ENCODE measurements at places on chromosomes 4 and X.

- DNase-seq, result no peak
Measured at GRCh38 chrX:22577181-22577580, 304.5 kb downstream of the CBLL2 start.

- DNase-seq, result no peak
Measured at GRCh38 chrX:15674514-15674840, 9.9 kb upstream of the CLTRN start.

- no peak for DNase-seq
Measured at GRCh38 chr4:157421365-157421764, 200.8 kb downstream of the GRIA2 start.

DNA sequence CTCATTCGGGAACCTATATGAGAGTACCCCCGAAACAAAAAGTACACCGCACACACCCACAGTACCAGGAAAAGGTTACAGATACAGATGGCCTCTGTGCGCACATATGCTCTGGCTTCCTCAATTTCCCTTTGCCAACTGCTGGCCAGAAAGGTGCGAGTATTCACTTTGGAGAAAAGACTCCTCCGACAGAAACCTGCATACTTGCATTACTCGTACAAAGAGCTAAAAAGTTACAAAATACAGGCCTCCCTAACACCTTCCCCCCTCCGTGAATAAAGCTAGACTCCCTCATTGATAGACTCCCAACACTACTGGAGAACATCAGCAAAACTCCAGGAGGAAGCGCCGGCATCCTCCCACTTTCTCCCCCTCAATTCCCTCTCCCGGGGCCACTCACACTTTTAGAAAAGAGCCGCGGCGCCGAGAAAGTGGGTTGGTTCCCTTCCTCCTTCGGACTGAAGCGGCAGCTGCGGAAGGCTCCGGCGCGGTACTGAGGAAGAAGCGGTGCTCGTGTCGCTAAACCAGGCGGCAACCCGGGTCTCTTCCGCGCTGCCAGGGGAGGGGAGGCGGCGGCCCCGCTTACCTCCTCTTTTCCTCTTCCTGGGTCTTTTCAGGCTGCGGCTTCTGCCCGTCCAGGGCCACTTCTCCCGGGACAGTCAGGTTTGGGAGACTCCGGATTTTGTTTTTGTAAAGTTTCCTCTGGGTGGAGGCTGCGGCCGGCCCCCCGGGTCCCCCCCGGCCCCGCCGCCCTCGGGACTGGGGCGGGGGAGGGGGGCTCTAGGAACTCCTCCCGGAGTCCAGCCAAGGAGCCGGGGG, 1.1 kb downstream of the FBXW7 start:
- DNase-seq, result no peak

GRCh38 chr4:183905593-183906488, 734 bp downstream of the STOX2 start:
- no peak for DNase-seq

GRCh38 chrX:20529301-20529700, 262.6 kb upstream of the RPS6KA3 start:
- DNase-seq, result no peak

DNA sequence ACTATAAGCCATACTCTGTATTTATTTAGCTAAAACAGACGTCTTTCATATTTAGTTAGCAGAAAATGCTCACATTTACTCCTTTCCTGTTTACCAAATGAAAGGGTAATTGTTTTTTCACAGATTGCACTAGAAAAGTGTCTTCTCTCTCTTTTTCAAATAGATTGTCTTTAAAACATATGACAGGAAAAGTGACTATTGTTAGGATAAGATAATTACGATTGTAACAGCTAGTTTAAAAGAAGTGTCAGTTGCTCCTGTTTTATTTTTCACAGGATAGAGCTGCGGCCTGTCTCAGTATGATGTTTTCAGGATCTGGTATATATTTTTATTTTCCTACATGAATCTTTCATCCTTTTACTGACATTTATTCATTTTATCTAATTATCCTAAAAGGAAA, 353.5 kb downstream of the FBXO8 start:
- no peak for DNase-seq

GRCh38 chr4:37715889-37716402, 29.8 kb upstream of the RELL1 start:
- DNase-seq, result no peak

GRCh38 chr4:13766761-13767540, 139.4 kb upstream of the BOD1L1 start:
- DNase-seq, result no peak

GRCh38 chrX:131393426-131393825, 104.3 kb upstream of the IGSF1 start:
- DNase-seq, result no peak

DNA sequence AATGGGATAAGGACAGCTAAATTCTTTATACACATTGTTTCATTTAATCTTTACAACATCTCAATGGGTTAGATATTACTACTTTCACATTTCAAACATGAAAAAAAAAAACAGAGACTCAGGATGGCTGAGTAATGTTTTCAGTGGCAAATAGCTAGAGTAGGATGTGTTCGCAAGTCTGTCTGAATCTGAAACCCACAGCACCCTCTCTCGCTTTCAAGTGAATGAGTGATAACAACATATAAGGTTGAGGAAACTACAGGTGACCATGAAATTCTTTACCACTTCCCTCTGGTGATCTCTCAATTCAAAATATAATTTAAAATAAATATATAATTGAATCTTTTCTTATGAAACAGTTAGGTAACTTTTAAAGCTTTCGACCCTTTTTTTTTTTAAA, 162.6 kb downstream of the PRR32 start:
- DNase-seq, result no peak

DNA sequence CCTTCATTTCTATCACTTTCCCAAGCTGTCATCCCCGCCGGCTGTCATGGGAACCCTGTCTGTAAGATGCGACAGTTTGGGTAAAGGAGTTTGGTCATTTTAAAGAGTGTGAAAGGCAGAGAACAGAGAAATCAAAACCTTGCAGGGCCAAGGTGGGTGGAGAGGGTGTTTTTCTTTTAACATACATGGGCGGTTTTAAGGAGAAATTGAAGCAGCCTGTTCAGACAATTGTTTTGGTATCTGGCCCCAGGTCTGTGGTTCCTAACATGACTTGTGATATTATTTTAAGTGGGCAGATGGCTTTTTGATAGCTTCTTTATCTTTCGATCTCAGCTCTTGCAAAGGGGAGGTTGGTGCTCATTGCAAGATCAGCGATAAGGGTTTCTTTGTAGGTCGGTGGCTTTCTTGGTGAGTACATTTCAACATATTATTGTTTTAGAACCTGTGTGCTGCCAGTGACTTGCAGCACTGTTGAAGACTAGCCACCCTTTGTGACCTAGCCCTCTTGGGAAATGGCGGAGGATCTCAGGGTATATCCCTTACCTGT, 3.7 kb downstream of the PPP1R3F start:
- DNase-seq, result no peak

GRCh38 chr4:38308728-38309311, 348.6 kb downstream of the PTTG2 start:
- DNase-seq, result no peak

- DNase-seq, result peak; percentile 19
Measured at GRCh38 chr4:44760142-44760898, 34.0 kb upstream of the GNPDA2 start.

- DNase-seq, result no peak
Measured at GRCh38 chr4:77903186-77903585, 40.6 kb downstream of the MRPL1 start.

DNA sequence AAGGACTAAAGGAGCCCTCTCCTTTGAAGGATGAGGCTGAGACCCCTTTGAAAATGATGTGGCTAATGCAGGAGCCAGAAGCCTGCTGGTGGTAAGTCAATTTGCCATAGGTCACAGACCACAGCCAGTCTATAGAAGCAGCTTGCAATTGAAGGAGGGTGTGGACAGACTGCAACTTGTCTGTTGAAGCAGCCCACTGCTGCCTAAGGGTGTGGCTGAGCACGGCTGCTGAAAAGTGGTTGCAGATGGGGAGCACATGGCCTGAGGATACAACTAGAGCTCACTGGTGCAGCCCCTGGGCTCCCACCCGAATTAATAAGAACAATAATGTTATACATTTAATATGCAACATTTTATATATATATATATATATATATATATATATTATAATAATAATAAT, 11.4 kb upstream of the EXOC1L start:
- DNase-seq, result no peak

GRCh38 chrX:130628516-130628915, 226.7 kb downstream of the RBMX2 start:
- no peak for DNase-seq

- no peak for DNase-seq
Measured at GRCh38 chrX:110133735-110134370, 130.9 kb downstream of the TMEM164 start.

DNA sequence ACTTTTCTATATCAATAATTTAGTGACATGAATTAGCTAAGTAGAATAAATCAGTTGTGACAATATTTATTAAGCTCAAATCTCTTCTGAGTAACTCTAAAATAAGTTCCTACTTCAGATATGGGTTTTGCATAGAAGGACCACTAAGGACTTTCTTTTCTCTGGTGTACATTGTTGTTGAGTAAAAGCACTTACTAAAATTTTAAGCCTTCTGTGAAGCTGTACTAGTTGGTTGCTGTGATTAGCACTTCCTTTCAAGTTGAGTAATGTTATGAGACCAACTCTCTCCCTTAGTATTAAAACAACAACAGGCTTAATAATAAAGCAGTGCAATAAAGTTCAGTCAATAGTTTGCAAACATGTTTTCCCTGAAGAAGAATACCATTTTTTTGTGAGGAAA, 667.4 kb upstream of the NDST4 start:
- no peak for DNase-seq

DNA sequence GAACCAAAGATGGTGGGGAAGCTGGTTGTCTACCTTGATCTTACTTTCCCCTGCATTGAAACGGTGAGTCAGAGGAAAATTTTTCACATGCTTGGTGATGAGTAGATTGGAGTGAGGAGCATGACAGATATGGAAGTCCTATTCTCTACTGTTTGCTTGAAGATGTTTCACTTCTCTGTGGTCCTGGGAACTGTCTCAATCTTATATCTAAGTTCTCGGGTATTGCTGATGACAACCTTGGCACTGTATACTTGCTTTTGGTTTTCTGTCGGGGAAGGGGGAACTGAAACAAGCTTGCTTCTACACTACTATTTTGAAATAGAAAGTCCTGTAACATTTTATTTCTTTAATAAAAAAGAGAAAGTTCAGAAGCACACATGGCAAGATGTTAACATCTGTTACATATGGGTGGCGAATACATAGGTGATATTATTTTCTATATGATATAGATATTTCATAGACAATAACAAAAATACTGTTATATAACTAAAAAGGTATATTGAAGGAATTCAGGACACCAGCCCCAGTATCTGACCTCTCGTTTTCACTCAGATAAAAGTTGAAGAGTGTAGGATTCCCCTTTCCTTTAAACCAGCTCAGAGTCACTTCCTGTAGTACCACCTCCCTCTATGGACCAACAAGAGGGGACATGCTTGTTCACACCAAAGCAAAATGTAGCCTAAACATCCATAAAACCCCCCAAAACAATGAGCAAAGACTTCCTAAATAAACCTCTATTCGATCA, 88.8 kb downstream of the FMR1NB start:
- no peak for DNase-seq

DNA sequence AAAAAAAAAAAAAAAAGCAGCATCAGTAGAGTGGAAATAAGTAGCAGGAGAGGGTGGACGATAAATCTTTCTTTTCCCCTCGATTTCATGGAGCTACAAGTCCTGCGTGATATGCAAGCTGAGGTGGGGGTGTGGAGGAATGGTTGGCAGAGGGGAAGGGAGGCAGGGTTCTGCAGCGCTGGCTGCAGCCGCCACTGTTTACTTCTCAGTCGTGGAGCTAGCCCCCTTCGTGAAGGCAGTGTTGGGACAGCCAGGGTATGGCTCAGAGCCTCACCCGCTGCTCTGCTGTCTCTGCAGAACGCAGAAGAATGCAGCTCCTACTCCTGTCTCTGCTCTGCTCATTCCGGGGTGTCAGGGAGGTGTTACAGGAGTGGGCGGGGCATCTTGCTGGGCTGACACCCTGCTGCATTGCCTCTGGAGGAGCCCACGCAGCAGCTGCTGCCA, 140.6 kb downstream of the GPM6A start:
- DNase-seq, result no peak

- no peak for DNase-seq
Measured at GRCh38 chr4:879729-880077, 52.4 kb downstream of the GAK start.

- no peak for DNase-seq
Measured at GRCh38 chr4:7206911-7207567, 14.7 kb downstream of the SORCS2 start.

GRCh38 chr4:31111790-31112189, 391.6 kb downstream of the PCDH7 start:
- DNase-seq, result no peak

GRCh38 chr4:16119981-16120380, 36.2 kb upstream of the PROM1 start:
- DNase-seq, result no peak

DNA sequence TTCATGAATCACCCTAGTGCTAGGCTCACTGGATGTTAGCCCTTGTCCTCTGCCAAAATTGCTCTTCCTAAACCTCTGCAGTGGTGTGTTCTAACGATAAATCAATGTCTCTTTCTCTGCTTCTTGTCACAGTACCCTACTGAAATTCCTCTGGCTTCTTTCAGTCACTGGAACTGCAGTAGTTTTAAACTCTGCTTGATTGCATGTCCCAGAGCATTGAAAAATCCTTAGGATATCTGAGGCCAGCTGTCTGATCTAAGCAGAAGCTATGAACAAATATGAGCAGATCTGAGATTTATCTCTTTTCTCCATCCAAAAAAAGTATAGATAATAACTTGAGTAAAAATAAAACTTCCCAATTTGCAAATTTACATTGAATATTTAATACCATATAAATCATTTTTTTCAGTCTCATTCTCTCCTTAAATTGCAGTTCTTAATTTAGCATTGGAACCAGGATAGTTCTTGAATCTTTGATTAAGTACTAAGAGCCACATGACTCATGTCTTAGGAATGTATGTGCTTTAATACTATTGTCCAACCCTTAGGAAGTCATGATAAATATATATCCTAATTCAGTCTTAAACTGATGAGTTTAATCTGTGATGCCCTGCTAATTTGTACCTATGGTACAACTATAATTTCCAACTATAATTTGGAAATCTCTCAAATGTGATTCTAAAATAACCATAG, 169.7 kb downstream of the PDHA2 start:
- no peak for DNase-seq

- DNase-seq, result no peak
Measured at GRCh38 chr4:126794363-126794762, 838.4 kb upstream of the INTU start.
